HS-5 (cell line): ENCODE measurements at places on chromosomes 7 and 10.

DNA sequence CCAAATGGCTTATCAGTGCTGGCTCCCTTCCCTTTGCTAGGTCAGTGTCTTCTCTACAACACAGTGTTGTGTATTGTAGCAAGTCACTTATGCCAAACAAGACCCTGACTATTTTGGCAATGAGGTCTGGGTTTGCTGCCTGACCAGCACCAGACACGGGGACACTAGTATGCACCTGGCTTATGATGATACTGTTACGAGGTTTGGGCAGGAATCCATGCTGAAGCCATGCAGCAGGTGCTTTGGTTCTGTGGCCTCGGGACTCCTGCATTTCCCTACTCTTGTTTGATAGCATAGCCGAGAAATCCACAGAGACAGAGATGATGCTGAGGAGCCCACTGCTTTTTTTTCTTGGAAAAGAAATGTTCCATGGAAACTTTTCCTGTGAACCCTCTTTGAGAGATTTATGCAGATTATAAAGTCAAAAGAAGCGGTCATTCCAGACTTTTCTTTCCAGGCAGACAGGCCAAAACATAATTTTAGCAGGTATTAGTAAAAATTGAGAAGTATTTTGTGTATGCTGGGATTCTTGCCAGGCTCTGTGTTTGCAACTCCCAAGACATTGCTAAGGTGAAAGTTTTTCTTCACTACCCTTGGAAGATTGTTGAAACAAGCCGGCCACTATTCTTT lies 291.1 kb downstream of the BBS9 start:
- no peak for DNase-seq

DNA sequence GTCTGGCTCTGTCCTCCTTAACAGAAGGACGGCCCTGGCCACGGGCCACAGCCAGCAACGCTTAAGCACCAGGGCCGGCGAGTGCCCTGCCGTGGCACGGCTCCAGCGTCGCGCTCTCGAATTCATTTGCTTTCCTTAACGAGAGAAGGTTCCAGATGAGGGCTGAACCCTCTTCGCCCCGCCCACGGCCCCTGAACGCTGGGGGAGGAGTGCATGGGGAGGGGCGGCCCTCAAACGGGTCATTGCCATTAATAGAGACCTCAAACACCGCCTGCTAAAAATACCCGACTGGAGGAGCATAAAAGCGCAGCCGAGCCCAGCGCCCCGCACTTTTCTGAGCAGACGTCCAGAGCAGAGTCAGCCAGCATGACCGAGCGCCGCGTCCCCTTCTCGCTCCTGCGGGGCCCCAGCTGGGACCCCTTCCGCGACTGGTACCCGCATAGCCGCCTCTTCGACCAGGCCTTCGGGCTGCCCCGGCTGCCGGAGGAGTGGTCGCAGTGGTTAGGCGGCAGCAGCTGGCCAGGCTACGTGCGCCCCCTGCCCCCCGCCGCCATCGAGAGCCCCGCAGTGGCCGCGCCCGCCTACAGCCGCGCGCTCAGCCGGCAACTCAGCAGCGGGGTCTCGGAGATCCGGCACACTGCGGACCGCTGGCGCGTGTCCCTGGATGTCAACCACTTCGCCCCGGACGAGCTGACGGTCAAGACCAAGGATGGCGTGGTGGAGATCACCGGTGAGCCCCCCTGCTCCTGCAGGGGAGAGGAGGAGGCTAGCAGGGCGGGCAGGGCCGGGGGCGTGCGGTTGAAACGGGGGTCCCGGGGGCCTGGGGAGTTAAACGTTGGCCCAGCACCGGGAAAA lies at the start of gene HSPB1:
Gene HSPB1 (plus strand): TSS at position 327 of the 855 bp plus-strand sequence. CDS start 40 bp downstream, at position 367.
- no peak for DNase-seq

DNA sequence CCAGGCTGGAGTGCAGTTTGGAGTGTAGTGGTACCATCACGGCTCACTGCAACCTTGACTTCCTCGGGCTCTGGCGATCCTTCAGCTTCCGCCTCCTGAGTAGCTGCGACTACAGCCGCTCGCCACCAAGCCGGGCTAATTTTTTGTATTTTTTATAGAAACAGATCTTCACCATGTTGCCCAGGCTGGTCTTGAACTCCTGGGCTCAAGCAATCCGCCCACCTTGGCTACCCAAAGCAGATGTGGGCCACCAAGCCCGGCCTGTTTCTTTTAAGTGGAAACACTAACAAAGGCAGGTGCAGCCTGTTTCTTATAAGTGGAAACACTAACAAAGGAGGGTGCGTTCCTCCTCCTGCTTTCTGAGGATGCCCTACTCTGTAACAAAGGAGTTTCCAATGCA lies 18.2 kb downstream of the PRF1 start:
- no peak for DNase-seq

DNA sequence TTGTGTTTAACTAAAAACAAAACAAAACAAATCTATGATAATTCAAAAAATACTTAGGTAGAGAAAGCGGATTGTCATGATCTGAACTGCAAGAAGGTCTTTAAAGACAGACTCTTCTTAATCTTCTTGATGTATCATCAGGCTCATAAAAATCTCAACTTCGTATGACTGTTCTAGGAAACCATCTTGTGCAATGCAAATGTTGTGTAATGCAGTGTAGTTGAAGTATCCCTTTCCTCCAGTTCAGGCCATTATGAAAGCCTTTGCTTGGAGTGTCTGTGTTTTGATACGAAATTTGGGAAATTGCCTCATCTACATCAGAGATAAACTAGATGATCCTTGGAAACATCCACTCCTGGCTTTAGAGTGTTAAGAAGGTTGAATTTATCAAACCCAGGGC lies 30.9 kb downstream of the CDK1 start:
- DNase-seq, result peak; percentile 60

DNA sequence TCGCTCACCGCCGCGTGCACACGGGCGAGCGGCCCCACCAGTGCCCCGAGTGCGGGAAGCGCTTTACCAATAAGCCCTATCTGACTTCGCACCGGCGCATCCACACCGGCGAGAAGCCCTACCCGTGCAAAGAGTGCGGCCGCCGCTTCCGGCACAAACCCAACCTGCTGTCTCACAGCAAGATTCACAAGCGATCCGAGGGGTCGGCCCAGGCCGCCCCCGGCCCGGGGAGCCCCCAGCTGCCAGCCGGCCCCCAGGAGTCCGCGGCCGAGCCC lies 3.3 kb downstream of the REPIN1 start:
- DNase-seq, result no peak

DNA sequence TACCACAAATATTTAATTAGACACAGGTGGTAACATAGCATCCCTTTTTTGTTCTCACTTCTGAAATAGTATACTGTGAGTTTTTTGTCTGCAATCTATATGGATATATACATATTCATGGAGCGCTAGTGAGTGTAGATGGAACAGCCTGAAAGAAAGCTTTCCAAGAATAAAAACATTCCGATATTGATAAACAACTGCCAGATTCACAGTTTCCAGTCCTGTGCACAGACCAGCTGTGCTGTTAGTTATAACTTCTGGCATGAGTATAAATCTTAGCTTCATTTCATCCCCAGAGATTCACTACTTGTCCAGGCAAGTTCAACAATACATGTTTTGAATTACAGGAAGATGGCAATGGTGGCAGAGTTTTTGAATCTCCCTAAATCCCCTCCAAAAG lies 467.1 kb upstream of the STEAP1 start:
- no peak for DNase-seq

DNA sequence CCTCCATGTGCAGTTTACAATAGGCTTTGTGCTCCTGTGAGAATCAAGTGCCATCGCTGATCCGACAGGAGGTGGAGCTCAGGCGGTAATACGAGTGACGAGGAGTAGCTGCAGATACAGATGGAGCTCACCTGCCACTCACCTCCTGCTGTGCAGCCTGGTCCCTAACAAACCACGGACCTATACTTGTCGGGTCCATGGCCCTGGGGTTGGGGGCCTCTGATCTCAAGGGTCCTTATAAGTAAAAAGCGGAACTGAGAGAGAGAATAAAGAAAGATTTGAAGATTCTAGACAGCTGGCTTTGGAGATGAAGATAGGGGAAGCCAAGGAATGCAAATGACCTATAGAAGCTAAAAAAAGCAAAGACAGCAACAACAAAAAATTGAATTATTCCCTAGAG lies 130.6 kb downstream of the PLXDC2 start:
- DNase-seq, result no peak

- no peak for DNase-seq
These were observed 1227.5 kb upstream of the C7orf33 start for GRCh38 chr7:147363101-147363500.

DNA sequence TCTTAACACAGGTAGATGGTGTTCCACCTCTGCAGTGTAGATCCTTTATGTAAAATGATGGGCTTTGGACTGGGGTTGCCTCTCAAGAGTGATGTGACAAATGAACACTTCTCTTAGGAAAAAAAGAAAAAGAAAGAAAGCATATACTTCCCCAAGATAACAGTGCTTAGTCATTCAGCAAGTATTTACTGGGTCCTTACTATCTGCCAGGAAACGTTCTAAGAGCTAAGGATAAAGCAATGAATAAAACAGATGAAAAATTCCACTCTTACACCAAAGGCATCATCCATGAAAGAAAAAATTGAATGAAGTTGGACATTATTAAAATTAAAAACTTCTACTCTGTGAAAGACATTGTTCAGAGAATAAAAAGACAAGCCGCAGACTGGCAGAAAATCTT lies 177.3 kb downstream of the C7orf25 start:
- DNase-seq, result peak; percentile 16

- no peak for DNase-seq
These were observed 42.7 kb downstream of the FAM53B start for GRCh38 chr10:124701435-124701834.

GRCh38 chr7:106561666-106562411 lies 99.1 kb downstream of the CCDC71L start:
- no peak for DNase-seq

DNA sequence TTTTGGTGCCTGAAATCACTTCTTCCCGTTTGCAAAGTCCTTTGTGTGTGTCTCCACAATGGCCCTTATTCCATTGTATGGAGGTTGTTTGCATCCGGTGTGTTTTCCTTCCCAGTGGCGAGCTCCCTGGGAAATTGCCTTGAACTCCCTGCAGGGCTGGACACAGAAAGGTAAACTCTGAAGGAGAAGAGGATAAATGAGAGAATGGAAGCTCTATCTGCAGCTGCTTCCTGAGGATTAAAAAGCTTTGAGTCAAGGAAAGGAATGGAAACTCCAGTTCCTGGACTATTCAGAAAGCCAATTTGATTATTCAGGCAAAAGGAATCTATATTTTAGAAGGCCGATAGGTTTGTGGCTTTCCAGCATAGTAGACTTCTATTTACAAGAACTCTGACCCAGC lies 4.4 kb upstream of the GRK5 start:
- peak; percentile 31 for DNase-seq

DNA sequence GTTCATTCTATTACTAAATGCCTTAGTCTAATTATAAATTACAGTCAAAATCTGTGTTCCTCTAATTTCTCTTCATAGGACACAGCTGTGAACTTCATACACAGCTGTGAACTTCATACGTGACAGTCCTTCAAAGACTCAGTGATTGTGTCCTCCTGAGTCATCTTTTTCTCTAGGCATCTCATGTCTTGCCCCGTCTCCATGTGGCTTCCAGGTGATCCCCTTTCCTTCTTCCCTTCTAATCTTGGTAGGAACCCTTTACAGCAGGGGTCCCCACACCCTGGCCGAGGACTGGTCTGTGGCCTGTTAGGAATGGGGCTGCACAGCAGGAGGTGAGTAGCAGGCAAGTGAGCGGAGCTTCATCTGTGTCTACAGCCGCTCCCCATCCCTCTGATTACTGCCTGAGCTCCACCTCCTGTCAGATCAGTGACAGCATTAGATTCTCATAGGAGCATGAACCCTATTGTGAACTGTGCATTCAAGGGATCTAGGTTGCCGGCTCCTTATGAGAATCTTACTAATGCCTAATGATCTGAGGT lies 14.0 kb upstream of the EIF5AL1 start:
- no peak for DNase-seq

GRCh38 chr10:114504769-114505579 lies 100.7 kb upstream of the AFAP1L2 start:
- no peak for DNase-seq

DNA sequence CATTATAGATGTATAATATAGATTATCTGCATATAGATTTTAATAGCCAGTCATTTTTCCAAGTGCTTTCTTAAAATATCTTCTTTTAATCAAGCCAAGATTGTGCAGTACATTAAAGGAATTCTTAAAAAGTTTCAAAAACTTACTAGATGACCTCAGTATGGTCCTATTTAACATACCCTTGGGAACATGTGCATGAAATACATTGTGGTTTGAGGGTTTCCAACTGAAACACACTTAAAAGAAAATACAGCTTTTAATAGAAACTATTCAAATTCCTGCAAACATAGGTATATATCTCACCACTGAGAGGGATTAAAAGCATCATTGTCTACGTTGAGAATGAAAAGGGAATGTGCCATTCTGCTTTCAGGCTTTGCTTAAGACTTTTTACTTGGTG lies 364.9 kb downstream of the SUGCT start:
- DNase-seq, result no peak

GRCh38 chr10:25176421-25176968 lies 1.7 kb downstream of the GPR158 start:
- DNase-seq, result no peak

DNA sequence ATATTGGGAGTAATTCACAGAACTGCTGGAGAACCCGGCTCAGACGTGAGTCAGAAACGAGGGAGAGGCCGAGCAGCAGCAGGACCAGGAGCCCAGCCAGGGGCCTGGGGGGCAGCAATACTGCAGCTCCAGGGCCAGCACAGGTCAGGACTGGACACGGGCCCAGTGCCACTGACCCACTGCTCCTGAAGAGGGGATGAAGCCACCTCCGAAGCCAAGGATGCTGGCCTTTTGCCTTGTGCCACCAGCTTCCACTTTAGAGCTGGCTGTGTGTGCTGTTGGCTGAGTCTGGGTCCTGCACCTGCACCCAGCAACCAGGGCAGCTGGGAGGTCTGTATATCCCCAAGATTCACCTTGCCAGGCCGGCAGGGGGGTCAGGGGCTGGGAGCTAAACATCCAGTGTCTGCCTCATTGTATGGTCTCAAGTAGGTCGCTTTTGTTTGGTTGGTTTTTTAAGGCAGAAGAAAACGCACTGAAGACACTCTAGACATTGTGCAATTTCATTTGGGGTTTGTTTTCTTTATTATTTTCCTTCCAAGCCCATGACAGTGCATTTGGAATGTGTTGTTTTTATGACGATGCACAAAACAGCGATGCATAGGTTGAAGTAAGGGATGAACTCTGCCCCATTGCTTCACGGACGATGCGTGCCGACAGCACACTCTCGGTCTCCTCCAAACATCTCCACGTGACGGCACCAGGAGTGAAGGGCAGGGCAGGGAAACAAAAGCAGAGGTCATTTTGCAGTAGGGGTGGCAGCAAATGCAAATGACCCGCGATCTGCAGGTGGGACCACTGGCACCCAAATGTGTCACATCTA lies 27.7 kb upstream of the INSIG1 start:
- DNase-seq, result peak; percentile 70

GRCh38 chr7:41035794-41036193 lies 667.1 kb downstream of the INHBA start:
- no peak for DNase-seq

DNA sequence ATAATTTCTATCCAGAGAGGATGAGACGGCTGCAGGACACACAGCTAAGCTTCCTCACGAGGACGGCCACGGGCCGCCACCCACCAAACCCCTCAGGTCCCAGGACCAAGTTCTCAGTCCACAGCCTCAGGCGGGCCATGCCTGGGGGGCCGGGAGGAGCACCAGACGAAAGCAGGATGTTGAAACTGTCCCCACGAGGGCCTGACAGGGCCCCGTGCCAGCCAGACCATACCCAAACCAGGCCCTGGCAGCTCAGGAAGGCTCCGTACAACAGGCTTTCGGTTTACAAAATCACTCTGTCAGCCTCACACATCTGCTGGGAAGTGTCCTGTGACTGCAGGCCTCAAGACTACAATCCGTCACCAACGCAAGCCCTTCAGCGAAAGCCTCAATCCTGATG lies 14.5 kb downstream of the TUBGCP2 start:
- no peak for DNase-seq
